HT1080 (cell line): ENCODE measurements at places on chromosomes 6 and 20. TPM values are rescaled to one million over a fixed set of nuclear protein-coding genes. Genes with fewer than 3 reads are reported as not detected.

DNA sequence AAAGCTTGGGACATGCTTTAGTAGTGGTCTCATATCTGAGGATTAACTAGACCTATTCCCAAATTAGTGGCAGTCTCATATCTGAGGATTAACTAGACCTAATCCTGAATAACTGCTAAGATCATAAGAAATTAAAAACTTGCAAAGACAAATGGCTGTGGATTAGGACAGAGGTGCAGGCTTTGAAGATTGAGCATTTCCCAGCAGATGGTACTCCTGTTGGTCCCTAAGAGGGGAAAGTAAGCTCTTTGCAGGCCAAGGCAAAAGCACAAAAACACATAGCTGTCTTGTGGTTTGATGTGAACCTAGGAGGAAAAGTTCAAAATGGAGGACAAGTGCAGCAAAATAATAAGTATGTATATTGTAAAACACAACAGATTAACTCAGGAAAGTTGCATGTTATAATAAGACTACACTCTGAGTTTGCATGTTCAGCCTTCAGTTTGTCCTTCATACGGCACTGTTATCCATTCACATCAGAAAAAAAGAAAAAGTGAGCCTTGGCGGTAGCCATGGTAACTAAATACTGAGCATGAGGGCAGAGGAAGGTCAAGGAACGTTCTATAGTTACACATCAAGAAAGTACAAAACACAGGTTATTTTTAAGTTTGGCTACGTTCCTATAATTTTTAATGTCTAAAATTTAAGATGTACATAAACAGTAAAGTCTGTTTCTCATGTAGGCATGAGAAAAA is 62.8 kb downstream of the FILIP1 start:
- DNase-seq = no peak

SLC2A10 gene
- total RNA-seq = 0.55 TPM in 1 of 2 replicates, not detected in the other

DNA sequence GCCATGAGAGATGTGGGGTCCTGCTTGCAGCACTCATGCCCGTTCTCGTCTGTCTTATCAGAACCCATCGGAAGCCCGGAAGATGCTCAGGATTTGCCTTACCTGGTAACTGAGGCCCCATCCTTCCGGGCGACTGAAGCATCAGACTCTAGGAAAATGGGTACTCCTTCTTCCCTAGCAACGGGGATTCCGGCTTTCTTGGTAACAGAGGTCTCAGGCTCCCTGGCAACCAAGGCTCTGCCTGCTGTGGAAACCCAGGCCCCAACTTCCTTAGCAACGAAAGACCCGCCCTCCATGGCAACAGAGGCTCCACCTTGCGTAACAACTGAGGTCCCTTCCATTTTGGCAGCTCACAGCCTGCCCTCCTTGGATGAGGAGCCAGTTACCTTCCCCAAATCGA is 8.3 kb downstream of the PI16 start:
- DNase-seq = peak; percentile 38

- DNase-seq = no peak
These were observed 69.3 kb downstream of the HDDC2 start for GRCh38 chr6:125232466-125232865.

- DNase-seq = no peak
These were observed 23.0 kb downstream of the CEP57L1 start for GRCh38 chr6:109118337-109118736.

- DNase-seq = peak; percentile 45
These were observed 43.2 kb upstream of the OSTM1 start for GRCh38 chr6:108117427-108118358.

OPN5 gene
- total RNA-seq = not detected in 2 replicates

GRCh38 chr6:137056121-137056880 is 11.5 kb upstream of the IL20RA start:
- DNase-seq = peak; percentile 80

DNA sequence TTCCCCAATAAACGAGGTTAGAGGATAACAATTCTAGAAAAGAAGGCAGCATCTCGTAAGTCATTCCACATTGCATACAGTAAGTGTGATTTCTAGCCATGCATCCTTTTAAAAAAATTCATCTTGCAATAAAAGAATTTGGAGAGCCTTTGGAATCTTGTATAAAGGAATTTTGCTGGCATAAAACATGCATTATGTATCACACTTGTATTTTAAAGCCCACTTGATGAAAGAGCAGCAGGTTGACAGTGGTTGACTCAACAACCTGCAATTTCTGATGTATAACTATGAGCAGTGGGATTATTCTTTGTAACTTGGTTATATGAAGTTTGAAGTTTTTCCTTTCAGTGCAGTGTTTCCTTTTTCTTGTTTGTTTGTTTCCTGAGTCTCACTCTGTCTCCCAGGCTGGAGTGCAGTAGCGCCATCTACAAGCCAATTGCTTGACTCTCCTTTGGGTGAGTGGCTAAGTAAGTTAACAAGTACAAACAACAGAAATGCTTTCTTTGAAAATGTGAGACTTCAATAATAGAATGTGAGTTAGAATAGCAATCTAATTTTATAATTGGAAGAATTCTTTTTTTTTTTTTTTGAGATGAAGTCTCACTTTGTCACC is 39.9 kb downstream of the JARID2 start:
- no peak for DNase-seq

DNA sequence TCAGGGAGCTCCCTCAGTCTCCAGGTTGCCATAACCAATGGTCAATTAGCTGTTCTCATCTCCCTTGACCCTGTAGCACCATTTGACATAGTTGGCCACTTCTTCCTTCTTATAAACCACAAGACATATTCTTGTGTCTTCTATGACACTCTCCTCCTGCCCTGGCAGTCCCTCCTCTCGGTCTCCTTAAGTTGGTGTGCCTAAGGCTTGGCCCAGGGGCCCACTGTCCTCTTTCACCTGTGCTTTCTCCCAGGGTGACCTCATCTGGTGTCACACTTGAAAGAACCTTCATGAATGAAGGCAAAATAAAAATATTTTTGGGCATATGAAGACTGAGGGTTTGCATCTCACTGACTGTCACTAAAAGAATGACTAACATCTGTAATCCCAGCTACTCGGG is 9.7 kb upstream of the ADGRF5 start:
- no peak for DNase-seq

TBP gene
- 33.1 and 46.3 TPM in 2 replicates for total RNA-seq

DNA sequence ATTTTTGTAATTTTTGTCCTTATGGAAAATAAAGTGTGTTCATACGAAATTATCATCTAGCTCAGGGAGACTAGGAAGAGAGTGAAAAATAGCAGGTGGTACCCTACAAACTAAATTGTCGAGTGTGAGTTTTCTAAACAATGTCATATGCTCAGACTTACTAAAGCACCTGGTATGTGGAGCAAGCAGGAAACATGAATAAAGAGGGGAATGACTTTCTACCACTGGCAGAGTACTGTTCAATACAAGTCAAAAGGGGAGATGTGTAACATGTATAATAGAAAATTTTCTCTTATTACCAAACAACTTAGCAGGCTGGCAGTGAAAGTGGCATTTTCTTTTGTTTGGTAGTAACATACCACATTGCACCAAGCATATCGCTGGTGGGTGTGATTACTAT is 36.1 kb downstream of the CTNNBL1 start:
- peak; percentile 28 for DNase-seq

SLC17A3 gene
- total RNA-seq = not detected in 2 replicates

DNA sequence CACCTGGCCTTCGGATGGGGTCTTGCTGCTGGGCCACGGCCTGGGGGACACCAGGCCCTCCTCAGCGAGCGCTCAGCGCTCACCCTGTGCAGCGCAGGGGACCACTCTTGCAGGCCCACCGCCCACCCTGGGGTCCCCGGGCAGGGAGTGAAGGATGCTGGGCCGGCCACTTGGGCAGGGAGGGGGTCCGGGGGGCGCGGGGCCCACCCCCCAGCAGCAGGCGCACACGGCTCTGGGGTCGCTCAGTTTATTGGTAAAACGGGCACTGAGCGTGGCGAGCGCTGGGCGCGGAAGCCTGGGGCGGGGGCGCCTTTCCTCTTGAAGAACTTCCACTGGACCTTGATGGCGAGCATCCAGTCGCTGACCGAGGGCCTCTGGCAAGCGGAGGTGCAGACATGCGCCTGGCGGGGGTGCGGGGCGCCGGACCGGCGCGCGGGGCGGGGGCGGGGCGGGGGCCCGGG is 11.1 kb downstream of the EEF1A2 start:
- no peak for DNase-seq

DNA sequence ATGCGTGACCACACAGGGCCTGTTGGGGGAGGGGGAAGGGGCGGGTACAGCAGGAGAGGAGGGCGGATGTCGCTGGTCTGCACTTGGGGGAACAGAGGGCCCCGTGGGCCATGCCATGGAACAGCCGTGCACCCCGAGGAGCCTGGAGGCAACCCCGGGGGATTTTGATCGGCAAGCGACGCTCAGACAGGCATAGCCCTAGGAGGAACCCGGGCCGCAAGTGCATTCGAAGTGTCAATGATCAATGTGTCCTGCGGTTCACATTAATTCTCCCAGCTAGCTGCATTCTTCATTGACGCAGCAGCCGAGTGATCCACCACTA is 772.8 kb upstream of the DEFB115 start:
- no peak for DNase-seq

FARS2 gene
- total RNA-seq = 17.9 and 19.2 TPM in 2 replicates

- no peak for DNase-seq
These were observed 26.8 kb downstream of the SLC16A10 start for GRCh38 chr6:111114087-111114443.

DNA sequence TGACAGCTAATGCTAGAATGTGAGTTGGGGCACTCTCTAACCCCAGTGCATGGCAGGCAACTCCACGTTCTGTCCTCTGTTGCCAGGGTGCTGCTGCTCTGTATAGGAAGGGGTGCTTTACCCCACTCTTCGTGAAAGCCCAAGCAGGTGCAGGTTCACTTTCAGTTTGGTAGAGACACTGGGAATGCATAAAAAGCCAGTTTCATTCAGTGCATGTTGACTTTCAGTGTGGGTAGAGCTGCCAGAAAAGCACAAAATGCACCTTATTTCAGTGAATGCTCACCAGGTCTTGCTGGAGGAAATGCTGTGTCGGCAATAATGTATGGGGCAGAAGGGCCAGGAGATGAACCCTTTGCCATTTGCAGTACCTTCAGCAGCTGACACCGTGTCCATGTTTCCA is 62.1 kb upstream of the ADGRB3 start:
- DNase-seq = no peak

GRCh38 chr20:63122626-63123025 is 93.3 kb downstream of the YTHDF1 start:
- no peak for DNase-seq
